ENCODE measurements at places on chromosomes 7 and 10.

GRCh38 chr10:34049469-34049868, 715.0 kb upstream of the NRP1 start:
- DNase-seq: no peak

DNA sequence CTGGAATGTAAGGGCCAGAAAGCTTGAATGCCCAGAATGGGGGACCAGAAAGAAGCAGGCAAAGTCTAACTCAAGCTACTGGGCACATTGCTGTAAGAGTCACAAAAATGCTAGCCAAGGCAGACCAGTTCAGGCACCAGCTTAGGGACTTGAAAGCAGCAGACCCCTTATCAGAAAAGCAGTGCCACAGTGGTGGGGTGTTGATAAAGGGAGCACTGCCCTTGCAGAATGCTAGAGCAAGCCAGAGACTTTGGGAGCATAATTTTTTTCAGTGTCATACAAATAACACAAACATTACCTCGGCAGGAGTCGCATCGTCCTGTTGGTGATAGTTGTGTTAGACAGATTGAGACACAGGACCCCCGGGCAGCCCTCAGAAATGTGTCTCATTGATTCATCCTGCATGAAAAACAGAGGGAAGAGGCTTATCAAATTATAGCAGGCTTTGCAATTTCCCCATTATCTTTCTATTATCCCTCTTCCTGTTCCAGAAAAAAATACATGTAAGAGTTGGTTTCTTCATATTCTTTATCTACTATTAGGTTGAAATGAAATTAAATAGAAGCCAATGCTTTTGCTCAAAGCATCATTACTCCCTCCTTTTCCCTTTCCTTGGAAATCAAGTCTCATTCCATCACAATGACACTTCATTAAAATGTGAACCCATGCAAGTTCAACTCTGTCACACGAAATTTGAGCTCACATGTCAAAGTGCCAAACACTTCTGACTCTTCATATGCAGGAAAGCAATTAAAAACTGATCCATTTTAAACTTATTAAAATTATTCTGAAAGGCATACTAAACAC, 13.4 kb downstream of the LRRC17 start:
- no peak for DNase-seq

- DNase-seq: no peak
These were observed 321.1 kb downstream of the PARD3 start for GRCh38 chr10:34494012-34494411.

DNA sequence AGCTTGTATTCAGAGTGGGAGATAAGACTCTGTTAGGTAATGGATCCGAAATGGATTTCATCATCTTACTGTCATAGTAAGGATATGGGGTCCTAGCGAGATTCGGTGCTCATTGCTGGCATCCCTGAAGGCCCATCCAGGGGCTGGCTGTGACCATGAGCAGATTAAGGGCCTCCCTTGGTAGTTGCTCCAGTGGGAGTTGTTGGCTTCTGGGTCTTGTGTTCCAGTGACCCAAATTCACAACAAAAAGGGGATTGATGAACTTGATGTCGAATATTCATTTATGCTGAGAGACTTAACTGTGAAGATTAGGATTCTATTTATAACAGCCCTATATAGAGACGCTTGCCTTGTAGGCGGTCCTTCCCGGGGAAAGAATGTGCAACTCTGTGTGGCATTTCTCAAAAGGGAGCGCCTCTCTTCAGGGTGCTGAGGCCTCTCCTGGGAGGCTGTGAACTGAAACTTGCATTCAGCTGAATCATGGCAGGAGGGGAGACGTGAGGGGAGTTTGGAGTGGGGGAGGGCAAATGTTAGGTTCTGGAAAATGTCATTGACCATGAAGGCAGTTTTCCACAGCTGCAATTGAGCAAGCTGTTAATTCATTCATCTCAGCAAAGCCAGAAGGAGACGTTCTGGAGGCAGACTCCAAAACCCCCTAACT, 233.1 kb upstream of the FZD8 start:
- no peak for DNase-seq

GRCh38 chr10:96208271-96208670, 63.1 kb downstream of the BLNK start:
- no peak for DNase-seq

GRCh38 chr7:23043441-23043840, 29.5 kb upstream of the HYCC1 start:
- no peak for DNase-seq

DNA sequence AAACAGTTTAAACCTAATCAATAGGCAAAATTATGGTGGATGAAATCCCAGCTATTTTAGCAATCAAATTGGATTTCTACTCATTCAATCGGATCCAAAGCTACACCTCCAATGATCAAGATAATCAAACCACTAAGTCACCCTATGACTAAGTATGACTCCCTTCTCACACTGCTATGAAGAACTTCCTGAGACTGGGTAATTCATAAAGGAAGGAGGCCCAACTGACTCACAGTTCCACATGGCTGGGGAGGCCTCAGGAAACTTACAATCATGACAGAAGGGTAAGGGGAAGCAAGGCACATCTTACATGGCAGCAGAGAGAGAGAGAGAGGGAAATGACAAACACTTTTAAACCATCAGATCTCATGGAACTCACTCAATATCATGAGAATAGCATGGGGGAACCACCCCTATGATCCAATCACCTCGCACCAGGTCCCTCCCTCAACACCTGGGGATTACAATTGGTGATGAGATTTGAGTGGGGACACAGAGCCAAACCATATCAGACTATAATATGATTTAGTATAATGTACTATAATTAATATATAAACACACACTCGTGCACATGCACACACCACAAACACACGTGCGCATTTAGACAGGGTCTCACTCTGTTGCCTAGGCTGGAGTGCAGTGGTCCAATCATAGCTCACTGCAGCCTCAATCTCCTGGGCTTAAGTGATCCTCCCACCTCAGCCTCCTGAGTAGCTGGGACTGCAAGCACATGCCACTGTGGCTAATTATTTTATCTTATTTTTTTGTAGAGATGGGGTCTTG, 213.6 kb upstream of the FOXK1 start:
- no peak for DNase-seq

DNA sequence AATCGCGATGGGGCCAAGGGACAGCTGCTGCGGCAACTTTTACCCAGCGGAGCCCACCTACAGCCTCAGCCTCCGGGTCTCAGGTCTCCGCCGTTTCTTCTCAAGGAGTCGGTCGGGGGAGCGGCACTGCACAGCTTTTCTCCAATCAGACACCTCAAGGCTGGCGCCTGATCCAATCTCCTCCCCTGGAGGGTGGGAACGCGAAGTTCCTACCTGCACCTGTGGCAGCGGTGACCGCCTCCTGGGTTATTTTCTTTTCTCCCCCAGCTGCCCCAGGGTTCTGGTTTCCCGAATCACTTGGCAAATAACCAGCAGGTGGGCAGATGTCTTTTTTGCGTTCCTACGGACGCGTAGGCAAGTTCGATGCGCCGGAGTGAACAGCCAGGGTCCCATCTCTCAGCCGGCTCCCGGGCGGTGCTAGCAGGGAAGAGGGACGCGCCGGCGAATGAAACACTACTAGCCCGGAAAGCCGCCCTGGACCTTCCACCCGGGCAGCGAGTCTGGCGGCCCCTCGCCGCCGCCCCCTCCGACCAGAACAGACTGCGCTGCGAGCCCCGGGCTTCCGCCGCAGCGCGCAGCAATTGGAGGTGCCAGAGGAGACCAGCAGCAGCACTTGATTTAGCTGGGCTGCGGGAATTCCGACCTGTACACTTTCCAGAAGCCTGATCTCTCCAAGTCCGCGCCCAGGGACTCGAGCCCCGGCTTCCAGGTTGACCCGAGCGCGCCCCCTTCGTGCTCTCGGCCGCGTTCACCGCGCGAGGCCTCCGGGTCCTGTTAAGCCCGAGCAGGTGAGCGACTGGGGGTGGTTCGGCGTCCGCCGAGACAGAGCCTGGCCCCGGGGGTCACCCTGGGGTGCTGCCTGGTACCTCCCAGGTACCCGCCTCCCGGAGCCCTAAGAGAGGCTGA, at the start of gene PRR15:
Gene PRR15 (plus strand): TSS at position 246 of the 906 bp plus-strand sequence. CDS start 2,495 bp downstream, outside the sequence.
- no peak for DNase-seq

DNA sequence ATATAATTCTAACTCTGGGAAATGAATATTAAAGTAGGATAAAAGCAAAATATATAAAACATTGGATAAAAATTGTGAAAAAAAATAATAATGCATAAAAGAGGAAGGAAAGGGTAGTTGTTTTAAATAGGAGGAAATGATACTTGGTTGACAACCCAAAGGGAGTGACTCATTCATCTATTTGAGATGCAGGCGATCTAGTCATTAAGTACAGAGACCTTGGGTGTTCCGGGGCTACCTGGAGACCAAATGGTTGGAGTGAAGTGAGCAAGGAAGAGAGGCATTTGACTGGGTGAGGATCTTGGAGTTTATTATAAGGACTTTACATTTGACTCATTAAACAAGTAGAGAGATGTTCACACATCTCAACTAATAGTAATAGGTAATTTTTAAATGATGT, 111.0 kb downstream of the LRRTM3 start:
- no peak for DNase-seq

GRCh38 chr7:152051968-152052367, 26.5 kb downstream of the GALNT11 start:
- no peak for DNase-seq

DNA sequence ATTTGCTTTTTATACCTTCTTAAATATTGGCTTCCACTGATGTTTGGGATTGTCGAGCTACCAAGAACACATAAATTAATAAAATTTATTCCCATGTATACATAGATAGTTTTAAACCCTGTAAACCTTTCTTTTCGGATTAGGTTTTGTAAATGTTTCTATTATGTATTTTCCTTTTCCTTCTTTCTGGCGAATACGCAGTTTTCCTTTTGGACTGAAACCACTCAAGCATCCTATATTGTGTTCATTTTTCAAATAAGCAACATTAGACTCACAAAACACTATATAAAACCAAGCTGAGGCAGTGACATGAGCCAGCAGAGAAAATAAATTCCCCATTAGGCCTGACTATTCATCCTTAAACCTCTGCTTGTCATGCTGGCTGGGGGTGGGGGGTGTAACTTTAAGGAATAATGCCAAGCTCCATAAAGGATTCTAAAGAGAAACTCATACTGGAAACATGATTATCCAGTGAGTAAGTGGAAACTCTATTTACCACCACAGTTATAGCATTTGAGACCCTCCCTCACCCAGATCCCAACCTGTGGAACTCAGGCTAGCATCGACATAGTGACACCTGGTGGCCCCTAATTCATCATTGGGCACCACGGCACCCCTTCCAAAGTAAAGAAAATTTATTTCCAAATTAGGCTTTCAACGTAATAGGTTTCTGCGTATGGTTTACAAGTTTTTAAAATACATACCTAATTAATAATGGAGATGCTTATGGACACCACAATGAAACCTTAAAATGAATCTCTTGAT, 86.5 kb upstream of the CELF2 start:
- DNase-seq: no peak

DNA sequence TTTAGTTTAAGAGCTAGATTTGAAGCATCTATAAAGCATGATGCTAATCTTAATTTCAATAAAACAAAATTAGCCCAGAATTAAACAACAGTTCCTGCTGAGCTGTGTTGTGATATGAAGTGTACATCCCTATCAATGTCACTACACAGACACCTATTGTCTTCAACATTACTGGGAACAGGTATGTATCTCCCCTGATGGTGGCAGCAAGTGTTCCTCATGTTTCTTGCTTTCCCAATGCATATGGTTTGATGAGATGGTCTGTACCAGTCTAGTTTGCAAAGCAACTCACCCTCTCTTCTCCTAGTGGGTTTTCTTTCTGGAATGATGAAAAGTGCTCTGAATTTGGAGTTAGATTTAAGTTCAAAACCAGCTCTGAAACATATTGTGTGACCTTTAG, 38.1 kb downstream of the TSPAN12 start:
- no peak for DNase-seq

DNA sequence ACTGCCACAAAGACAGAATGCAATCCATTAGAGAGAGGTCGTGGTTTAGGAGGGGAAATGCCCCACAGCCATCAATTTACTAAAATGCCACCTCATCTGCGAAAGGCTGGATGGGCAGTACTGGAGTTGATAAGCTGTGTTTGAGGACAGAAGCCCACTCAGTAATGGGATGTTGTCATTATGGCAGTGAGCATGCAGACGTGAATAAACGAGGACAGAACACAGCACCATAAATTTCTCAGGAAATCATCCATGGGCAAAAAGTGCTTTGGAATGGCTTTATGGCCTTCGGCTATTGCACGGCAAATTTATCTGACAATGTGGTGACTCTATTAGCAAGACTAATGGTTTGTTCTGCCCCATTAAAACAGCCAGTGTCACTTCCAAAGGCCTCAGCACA, 15.9 kb upstream of the C10orf53 start:
- DNase-seq: no peak

- DNase-seq: no peak
These were observed 48.7 kb upstream of the LOXL4 start for GRCh38 chr10:98316661-98317060.

- DNase-seq: no peak
These were observed 36.5 kb upstream of the ECHDC3 start for GRCh38 chr10:11705722-11706121.

GRCh38 chr10:86392723-86393094, 26.1 kb upstream of the GRID1 start:
- DNase-seq: no peak

GRCh38 chr7:132836746-132837145, 245.1 kb downstream of the CHCHD3 start:
- no peak for DNase-seq

GRCh38 chr10:89837165-89838043, 136.0 kb downstream of the KIF20B start:
- DNase-seq: no peak

- DNase-seq: no peak
These were observed 6.2 kb downstream of the PARP12 start for GRCh38 chr7:140056431-140057142.
